ENCODE measurements at places on chromosomes 1 and 21.
A peak's percentile ranks its signal among the peaks of the same experiment; 100 is the strongest.

GRCh38 chr1:22101199-22101598 is 41.7 kb downstream of the WNT4 start:
- no peak for DNase-seq

DNA sequence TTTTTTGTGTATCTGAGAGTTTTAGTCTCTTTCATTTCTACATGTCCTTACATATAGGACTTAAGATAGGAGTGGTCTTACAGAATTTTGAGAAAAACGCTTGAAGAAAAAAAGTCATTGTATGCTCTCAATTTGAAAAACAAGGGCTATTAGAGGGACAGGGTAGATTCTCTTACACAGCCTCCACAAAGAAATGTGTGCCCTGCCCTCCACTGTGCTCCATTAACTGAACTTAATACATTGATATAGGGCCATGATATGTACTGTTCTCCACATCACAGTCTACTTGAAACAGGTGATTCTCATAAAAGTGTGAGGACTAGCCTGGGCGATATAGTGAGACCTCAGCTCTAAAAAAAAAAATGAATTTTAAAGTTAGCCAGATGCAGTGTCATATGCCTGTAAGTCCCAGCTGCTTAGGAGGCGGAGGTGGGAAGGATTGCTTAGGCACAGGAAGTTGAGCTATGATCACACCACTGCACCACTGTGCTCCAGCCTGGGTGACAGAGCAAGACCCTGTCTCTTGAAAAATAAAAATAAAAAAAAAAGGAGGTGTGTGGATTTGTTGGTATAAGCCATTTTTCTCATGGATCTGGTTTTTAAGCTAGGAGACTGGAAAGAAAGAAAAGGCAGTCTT is 77.0 kb downstream of the HMCN1 start:
- no peak for DNase-seq

GRCh38 chr1:233518344-233518743 is 95.6 kb upstream of the KCNK1 start:
- peak; percentile 14 for DNase-seq

GRCh38 chr1:208179263-208179816 is 64.8 kb downstream of the PLXNA2 start:
- DNase-seq: no peak

GRCh38 chr1:45979778-45980176 is 152.7 kb downstream of the PIK3R3 start:
- DNase-seq: no peak

DNA sequence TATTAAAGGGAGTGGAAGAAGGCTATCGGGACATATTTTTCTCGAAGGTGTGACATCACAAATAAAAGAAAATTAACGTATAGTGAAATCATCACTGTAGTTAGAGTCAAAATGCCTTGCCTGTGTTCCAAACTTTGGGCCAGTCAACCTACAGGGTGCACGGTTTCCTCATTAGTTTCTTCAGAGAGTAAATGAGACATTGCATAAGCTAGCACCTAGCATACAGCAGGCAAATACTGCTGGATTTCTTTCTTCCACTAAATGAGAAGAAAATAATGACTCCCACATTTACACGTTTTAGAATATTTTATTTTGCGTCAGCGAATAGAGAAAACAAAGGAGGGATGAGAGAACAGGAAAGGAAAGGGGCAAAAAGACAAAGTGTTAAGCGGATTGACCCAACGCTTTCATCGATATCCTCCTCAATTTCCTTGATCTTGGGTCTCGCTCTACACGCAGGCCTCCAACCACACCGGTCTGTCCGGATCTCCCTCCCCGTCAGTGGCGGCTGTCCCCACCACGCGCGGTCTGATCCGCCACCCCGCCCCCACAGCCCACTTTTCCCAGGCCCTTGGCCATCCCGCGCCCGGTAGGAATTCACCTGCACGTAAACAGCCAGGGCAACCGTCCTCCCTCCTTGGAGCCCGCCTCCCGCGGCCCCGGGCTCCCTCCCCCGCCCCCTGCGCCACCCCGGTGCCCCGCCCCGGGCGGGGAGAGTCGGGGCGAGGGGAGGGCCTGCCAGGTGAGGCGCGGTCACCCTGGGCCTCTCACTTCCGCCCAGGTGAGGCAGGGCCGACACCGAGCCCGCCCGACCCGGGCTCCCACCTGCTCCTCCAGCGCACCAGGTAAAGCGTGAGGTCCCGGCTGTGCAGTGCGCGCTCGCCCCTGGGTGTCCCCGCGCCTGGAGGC is at the start of gene PATJ:
Gene PATJ, plus strand, starts transcription at position 770 of the 909 bp plus-strand sequence. CDS start 20,413 bp downstream, outside the sequence.
- no peak for DNase-seq

DNA sequence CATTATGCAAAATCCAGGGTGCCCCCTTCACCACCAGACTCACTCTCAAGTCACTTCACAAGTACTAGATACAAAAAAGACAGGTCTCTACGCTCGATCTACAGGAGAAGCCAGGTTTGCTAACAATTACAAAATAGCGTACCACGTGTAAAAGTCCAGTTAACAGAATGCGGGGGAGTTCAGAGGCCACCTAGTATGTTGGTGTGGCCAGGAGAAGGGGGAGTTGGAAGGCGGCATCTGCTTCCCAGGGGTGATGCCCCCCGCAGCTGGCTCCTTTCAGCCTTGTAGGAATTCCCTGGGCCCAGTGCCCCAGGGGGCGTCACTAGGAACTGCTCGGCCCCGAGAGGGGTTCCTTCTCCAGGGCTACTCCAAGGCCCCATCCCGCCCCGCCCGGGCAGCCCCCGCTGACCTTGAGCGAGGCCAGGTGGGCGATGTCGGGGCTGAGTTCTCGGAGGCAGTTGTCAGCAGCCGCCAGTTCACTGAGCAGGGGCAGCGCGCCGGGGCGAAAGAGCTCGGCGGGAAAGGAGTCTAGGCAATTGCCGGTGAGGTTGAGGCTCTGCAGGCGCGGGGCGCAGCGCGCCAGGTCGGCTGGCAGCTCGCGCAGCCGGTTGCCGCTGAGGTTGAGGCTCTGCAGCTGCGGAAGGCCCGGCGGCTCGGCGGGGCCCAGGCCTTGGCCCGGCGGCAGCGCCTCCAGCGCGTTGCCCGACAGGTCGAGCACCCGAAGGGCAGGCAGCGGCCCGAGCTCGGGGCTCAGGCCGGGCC is 664 bp downstream of the LRRC47 start:
- no peak for DNase-seq

- DNase-seq: no peak
Observed at GRCh38 chr1:209249785-209250440, 333.6 kb upstream of the CAMK1G start.

GRCh38 chr1:6443339-6444115 is 19.0 kb downstream of the ESPN start:
- no peak for DNase-seq

- no peak for DNase-seq
Observed at GRCh38 chr1:173570370-173571007, 32.4 kb downstream of the SLC9C2 start.

DNA sequence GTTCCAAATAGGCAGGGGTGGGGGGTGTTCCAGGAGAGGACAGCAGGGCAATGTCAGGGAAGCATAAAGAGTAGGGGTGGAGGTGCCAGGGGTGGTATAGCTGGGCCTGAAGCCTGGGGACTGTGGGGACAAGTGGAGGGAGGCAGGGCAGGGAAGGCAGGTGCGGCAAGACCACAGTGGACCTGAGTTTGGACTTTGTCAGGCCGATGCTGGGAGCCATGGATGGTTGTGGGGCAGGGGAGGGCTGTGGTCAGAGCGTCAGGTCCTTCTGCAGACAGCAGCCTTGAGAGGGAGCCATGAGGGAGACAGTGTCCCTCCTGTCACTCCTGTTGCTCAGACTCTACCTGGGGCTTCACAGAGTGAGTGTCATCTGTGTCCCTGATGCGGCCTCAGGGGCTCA is 320.3 kb downstream of the PTPRU start:
- DNase-seq: no peak

DNA sequence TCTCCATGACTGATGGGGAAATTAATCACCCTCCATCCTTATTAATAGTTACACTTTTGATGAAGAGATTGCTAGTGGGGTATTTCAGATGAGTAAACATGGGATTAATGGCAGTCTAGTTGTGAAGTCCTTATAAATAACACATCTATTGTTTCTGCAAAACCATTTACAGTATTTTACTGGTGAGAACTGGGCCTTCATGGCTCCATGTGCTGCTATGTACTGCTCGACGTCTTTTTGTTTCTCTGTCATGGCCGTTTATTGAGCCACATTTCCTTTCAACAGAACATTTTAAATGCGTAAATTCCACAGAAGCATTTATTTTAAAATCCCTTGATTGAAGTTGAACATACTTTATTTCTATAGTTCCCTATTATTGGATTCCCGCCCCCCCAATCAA is 34.5 kb downstream of the SPEN start:
- DNase-seq: no peak

- DNase-seq: no peak
Observed at GRCh38 chr1:234841710-234842231, 231.8 kb upstream of the IRF2BP2 start.

DNA sequence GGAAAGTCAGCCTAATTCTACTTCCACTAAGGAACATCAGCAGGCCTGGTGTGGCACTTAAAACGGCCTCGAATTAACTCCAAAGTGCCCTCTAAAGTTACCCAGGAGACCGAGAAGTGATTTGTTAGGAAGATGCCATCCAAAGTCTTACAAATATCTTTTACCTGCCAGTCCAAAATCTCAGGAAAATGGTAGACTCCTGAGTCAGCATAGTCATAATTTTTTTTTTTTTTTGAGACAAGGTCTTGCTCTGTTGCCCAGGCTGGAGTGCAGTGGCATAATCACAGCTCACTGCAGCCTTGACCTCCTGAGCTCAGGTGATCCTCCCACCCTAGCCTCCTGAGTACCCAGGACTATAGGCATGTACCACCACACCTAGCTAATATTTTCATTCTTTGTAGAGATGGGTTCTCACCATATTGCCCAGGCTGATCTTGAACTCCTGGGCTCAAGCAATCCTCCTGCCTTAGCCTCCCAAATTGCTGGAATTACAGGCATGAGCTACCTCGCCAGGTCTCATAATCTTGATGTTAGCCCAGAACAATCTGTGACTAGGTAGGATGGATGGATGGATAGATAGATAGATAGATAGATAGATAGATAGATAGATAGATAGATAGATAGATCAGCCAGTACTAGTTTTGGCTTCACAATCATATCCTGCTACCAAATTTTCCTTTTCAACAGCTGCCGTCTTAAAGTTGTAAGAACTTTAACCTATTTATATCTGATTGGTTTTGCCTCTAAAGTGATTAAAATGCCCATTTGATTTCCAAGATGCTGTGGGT is 25.3 kb upstream of the PPP2R5A start:
- DNase-seq: no peak

- no peak for DNase-seq
Observed at GRCh38 chr1:174689524-174689923, 241.8 kb downstream of the GPR52 start.

GRCh38 chr1:174049514-174049913 is 27.4 kb upstream of the RC3H1 start:
- no peak for DNase-seq

DNA sequence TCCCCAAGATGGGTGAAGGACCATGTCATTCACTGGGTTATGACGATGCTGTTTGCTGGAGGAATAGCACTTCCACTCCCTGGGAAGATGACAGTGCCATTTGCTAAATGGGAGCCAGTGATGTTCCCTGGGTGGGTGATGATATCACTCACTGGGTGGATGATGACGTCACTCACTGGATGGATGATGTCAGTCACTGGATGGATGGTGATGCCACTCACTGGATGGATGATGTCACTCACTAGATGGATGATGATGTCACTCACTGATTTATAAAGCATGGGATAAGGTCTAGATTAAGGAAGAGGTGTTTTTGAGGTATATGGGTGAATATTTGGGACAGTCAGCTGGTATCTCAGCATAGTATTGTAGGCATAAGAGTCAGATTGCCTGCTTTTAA is 457.2 kb downstream of the AJAP1 start:
- DNase-seq: no peak

DNA sequence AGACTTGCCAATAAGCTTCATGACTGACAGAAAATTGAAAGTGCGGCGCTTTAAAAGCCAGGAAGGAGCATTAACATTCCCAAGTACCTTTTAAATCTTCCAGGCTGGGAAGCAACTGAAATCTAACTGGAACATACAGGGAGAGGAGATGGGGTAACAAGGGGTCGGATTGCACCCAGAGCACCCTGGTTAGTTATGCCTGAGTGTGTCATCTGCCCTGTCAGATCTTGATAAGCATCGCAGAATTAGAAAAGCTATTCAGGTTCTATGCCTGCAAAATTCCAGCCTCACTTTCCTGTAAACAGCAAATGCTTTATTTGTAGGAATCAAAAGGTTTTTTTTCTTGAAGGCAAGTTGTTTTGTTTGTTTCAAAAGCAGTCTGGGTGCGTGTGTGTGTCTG is 58.5 kb downstream of the SERBP1 start:
- DNase-seq: no peak

GRCh38 chr21:44846485-44847260 is 26.8 kb downstream of the PTTG1IP start:
- DNase-seq: no peak

DNA sequence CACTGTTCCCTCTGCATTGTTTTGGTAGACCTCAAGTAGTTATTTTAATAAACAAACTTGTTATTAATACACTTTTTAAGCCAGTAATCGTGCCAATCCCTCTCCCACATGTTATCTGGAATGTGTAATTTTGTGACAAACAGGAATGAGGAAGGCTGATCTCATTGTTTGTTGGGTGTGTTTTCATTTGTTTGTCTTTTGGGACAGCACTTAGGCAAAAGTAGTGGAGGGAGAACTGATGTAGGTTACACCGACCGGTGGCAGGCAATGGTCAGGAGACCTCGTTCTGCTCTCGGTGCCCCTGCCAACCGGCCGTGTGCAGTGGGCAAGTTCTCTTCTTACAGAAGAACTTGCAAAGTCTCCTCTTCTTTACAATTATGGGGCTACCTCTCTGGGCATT is 99.8 kb downstream of the HUNK start:
- no peak for DNase-seq

DNA sequence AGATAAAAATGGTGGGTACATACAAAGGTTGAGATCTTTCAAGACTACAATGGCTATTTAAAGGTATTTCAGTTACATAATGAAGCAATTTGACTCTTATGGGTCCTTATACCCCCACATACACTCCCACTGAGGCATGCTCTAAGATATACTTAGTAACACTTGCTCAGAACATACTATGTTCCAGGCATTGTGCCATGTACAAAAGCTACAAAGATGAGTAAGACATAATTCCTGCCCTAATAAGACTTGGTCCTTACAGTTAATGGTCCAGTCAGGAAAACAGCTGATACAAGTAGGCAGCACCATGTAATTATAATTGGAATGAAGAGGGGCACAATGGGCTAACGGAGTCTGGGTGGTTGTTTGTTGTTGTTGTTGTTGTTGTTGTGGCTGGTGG is 166.7 kb upstream of the BEND5 start:
- DNase-seq: no peak

GRCh38 chr1:106748606-106749005 is 307.9 kb upstream of the PRMT6 start:
- DNase-seq: no peak

- DNase-seq: no peak
Observed at GRCh38 chr1:41281334-41281733, 39.2 kb upstream of the SCMH1 start.
